Parietal lobe (tissue), 2 donors: ENCODE measurements at places on chromosomes 4 and X. TPM values are rescaled to one million over a fixed set of nuclear protein-coding genes. Genes with fewer than 3 reads are reported as not detected.

Gene GPR119
- total RNA-seq = not detected

Gene SSX3
- not detected for total RNA-seq

Gene KCND1
- total RNA-seq = 0.63 TPM

Gene DMRTC1
- total RNA-seq = not detected

Gene GNRHR
- total RNA-seq = not detected

Gene MAGEC2
- not detected for total RNA-seq

Gene MED14
- 77.6 TPM for total RNA-seq

Gene TRPC5OS
- not detected for total RNA-seq

Gene PRR32
- total RNA-seq = not detected

Gene MAGEB17
- not detected for total RNA-seq

Gene CT45A1
- total RNA-seq = not detected

Gene IBSP
- total RNA-seq = not detected

Gene CRMP1
- total RNA-seq = 680 TPM

Gene POLN
- 7.8 TPM for total RNA-seq

Gene FAM53A
- 0.63 TPM for total RNA-seq

Gene SULT1B1
- total RNA-seq = 0.31 TPM

Gene ASB9
- total RNA-seq = 1.6 TPM

Gene VBP1
- 75.1 TPM for total RNA-seq
